Suppressor macrophage treated with lipopolysaccharide for 4 hours (primary cell): ENCODE measurements at places on chromosomes 12 and 14.

DNA sequence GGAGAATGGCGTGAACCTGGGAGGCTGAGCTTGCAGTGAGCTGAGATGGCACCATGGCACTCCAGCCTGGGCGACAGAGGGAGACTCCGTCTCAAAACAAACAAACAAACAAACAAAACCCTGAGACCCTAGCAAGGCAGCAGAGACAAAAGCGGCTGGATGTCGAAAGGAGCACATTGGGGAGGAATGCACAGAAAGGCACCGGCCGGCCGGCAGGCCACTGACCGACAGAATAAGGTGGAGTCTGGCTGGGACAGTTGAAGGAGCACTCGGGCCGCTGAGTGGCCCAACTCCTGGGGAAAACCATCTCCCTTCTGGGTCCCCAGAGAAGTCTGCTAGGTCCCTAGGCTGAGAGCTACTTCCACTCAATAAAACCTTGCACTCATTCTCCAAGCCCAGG lies 256.2 kb downstream of the KIF21A start:
- no peak for DNase-seq

GRCh38 chr12:45168976-45169375 lies 46.9 kb upstream of the ANO6 start:
- no peak for DNase-seq

DNA sequence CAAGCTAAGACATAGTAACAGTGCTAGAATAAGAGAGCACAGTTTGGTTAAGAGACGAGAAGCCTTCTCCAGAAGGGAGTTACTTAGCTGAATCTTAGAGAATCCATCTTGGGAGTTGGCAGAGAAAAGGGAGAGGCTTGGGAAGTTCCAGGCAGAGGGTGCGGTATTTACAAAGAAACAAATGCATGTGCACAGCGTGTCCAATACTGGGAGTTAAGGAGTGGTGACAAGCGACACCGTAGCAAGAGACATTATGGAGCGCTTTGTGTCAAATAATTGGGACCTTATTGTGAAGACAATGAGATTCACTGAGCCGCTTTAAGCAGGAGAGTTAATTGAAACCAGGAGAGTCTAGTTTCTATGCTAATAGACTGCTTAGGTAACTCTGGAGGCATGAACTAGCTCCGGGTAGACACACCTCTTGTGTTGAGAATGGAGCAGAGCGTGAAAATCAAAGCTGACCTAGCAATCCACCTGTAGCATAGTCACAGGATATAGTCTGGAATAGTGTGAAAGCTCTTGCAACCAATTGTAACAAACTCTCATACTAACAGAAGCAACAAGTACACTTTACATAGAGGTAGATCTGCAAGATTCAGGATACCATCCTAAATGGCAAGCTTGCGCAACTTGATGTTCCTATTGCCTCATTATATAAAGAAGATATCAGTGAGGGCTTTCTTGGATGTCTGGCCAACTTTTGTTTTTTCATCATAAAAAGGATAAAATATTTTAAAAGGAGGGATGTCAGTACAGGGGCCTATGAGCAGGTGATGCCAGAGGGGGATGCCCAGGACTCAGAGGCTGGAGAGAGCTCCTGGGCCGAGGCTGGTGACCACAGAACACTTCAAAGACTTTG lies 5.3 kb downstream of the ALDH1L2 start:
- DNase-seq = no peak

DNA sequence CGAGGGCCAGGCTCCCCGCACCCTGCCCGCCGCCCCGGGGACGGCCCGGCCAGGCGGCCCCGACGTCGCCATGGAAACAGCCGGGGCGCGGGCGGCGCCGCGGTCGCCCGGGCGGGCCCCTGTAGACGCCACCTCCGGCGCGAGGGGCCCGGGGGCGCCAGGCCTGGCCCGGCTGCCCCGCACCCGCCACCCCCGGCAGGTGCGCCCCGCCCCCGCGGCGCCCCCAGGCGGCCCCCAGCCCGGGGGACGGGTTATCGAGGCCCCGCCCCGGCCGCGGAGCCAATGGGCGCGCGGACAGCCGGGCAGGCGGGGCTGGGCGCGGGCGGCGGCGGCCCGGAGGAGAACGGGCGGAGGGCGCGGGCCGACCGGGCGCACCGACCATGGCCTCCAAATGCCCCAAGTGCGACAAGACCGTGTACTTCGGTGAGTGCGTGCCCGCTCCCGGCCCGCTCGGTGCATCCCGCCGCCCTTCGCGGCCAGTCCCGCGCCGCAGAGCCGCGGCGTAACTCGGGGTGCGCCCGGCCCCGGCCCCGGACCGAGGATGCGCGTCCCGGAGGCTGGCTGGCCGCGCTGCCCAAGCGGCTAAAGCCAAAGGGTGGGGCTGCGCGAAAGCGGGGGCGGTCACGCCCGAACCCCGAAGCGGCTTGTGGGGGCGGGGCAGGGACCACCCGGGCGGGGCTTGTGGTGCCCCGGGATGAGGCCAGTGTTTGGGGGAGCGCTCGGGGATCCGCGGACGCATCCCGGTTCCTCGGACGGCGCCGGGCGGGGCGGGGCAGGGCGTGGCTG lies at the start of gene CRIP2:
CRIP2 (plus strand) TSS at position 339 of the 786 bp plus-strand sequence; CDS start at position 381, 42 bp downstream.
- peak; percentile 24 for DNase-seq

DNA sequence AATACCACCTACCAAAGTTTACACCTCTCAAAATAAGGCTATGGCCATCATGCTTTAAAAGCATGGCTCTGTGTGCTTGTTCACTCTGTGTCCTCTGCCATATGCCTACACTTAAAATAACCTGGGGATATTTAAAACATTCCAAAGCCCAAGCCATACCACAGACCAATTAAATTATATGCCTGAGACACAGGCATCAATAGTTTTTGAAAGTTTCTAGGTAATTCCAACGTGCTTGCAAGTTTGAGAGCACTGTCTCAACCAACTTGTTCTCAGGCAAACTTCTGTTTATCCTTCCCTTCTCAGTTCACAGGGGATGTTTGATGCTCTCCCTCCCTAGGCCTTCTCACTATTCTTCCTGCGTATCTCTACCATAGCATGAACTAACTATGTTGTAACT lies 3.4 kb upstream of the FRMD6 start:
- DNase-seq = no peak

GRCh38 chr14:95275494-95275893 lies 44.2 kb downstream of the CLMN start:
- no peak for DNase-seq

GRCh38 chr12:82660541-82661325 lies 26.0 kb upstream of the TMTC2 start:
- no peak for DNase-seq

GRCh38 chr12:91846466-91847055 lies 299.1 kb downstream of the BTG1 start:
- DNase-seq = no peak

DNA sequence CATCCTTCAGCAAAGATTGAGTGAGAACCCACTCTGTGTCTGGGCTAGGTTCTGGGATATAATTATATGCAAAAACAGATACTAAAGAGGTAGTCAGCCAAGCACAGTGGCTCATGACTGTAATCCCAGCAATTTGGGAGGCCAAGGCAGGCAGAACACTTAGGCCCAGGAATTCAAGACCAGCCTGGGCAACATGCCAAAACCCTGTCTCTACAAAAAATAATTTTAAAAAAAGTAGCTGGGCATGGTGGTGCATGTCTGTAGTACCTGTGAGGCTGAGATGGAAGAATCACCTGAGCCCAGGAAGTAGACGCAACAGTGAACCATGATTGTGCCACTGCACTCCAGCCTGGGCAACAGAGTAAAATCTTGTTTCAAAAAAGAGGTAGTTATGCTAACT lies 237.5 kb upstream of the HMGA2 start:
- DNase-seq = no peak

DNA sequence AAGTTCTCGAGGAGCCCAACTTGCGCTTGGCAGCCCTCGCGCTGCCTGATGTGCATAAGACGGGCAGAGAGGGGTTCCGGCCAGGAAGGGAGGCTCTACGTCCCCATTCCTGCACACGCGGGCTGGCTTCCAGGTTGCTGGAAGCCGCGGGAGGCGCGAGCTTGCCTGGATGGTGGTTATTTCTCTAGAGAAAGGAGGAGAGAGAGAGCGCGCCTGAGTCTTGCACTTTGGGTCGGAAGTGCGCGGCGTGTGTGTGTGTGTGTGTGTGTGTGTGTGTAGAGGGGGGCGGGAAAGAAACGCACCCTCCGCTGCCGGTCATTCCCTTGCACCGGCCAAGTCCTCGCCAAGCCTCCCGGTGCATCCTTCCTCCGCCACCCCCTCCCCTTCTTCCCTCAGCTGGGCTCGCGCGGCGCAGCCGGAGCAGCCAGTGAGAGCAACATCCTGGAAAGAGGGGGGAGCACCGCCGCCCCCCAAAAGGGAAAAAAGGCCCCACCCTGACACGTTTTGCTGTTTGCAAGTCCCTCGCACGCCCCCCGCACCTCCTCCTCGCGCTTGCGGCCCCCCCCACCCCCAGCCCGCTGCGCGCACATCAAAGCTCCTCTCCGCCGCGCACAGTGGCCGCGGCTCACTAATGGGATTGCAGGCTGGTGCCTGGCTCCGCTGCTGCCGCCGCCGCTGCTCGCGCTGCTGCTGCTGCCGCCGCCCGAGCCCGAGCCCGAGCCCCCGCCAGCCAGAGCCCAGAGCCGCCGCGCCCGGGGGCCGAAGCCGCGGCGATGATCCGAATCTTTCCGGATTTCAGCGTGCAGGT lies 4.4 kb upstream of the NPAS3 start:
- DNase-seq = no peak

DNA sequence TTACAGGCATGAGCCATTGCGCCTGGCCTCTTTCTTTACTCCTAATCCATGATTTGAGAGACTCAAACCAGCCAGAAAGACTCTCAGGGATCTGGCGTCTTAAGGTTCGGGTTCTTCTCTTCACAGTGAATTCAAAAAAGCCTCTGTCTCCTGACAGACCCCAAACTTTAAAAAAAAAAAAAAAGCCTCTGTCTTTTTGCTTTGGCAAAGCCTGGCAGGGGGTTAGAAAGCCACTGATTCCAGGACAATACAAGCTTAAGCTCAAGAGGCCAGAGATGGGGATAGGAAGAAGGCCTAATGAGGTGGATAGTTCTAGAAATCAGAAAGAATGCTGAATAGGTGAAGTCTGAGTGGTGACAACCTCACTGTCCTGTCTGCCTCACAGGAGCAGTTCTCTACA lies 8.8 kb downstream of the NRIP2 start:
- DNase-seq = no peak

DNA sequence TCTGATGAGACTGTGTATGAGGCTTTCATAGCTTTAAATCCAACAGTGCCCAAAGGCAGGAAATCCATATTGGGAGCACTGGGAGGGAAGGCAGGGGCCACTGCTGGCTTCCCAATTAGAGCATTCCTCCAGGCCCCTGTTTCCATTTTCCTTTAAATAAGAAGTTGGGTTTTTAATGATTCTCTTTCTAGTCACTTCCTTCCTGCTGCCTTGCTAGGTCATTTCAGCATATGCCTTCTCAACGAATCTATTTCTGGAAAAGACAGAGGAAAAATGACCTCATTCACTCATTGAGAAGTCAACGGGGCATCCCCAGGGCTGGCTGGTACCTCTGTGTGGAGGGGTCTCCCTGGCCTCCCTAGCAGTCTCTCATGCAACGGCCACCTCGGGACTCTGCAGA lies 43.5 kb downstream of the IGF1 start:
- peak; percentile 36 for DNase-seq

DNA sequence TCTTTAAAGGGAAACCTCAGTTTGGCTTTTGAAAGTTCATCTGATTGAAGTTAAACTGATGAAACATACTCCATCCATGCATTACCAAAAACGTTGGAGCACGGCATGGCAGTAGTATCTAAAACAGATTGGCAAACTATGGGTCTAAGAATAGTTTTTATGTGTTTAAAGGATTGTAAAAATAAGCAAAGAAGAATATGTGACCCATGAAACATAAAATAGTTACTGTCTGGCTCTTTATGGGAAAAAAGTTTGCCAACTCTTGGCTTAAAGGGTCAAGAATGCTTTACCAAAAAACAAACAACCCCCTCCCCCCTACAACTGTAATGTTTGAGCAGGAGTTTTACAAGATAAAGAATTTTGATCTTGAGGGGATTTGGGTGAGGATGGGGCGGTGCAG lies 32.6 kb downstream of the TRAF3 start:
- DNase-seq = no peak

- no peak for DNase-seq
Measured at GRCh38 chr12:52801773-52802172, 5.9 kb upstream of the KRT3 start.

- peak; percentile 84 for DNase-seq
Measured at GRCh38 chr12:42469355-42470175, 120.0 kb downstream of the PRICKLE1 start.

GRCh38 chr12:105352940-105353635 lies 22.6 kb downstream of the C12orf75 start:
- DNase-seq = no peak
